ENCODE measurements at places on chromosomes 13 and 19.

DNA sequence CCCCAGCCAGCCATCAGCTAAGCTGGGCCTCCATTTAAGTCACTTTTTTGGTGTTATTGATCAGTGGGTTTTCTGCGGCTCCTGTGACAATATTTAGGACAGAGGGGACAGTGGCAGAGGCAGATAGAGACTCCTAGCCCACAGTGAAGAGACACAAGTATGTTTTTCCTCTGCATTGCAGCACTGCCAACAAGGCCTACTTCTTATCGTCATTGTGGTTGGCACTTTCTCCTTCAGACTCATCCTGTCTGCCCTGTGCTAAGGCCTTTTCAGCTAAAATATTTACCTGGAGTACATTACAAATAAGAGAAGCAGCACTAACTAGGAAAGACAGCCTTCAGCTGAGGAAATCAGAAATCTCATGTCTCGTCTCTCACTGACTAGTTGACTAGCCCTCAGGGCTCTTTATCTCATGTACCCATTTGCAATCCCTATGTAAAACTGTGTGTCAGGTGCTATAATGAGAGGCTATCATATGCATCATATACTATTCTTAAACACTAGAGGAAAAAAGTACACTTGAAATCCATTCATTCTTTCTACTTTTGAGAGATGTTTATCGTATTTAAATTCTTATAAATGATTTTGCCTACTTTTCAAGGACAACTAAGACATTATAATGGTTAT is 62.2 kb downstream of the ZAR1L start:
- DNase-seq: no peak

- no peak for DNase-seq
These were observed 56.5 kb downstream of the KCTD12 start for GRCh38 chr13:76829572-76830327.

DNA sequence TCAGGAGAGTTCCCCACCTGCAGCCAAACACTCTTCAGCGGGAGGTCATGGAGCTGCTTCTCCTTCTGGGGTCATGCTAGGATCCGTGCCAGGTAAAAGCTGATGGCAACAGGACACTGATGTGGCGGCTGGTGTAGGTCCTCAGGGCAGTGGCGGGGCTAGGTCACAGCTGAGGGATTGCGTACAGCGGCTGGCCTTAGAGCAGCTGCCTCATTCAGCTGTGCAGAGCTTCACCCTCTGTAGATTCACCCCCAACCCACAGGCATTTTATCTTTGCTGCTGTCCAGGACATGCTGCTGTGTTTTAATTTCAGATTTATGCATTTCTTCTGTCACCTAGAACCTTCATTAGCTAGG is 2.3 kb downstream of the MCF2L start:
- no peak for DNase-seq

DNA sequence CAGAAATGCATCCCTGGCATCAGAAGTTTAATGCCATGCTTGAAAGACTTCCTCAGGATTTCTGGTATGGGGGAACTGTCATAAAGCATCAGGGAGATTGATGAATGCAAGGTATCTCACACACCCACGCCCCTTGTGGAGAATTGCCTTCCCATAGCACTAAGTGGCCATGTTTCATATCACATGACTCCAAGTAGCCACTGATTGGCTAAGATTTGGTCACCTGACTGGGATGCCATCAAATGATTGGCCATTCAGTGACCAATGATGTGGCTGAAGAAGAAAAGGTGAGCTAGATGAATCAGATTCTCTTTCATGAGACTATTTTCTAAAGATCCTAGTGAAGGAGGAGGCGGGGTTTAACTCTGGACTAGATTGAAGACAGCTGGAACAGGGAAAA is 7.3 kb downstream of the KLK8 start:
- DNase-seq: no peak

DNA sequence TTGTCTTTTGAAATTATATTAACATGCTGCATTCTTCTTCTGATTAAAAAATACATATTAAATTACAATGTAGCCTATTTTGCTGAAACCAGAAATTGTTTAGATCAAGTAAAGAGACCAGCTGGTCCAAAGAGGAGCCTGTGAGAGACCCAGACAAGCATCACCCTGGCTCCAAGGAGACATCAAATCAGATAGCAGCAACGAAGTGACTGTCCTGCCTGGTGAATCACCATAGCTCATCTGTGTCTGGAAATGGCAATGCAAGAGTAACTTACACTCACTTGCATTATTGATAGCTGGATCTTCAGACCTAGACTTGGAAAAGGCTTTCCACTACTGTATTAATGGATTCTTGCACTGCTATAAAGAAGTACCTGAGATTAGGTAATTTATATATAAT is 169.1 kb downstream of the KCTD12 start:
- DNase-seq: no peak

- no peak for DNase-seq
These were observed 53.0 kb upstream of the URAD start for GRCh38 chr13:28041501-28041900.

- peak; percentile 74 for DNase-seq
These were observed 29.7 kb downstream of the NAXD start for GRCh38 chr13:110644892-110645521.

- no peak for DNase-seq
These were observed 508.4 kb upstream of the MIR17HG start for GRCh38 chr13:90839061-90839460.

DNA sequence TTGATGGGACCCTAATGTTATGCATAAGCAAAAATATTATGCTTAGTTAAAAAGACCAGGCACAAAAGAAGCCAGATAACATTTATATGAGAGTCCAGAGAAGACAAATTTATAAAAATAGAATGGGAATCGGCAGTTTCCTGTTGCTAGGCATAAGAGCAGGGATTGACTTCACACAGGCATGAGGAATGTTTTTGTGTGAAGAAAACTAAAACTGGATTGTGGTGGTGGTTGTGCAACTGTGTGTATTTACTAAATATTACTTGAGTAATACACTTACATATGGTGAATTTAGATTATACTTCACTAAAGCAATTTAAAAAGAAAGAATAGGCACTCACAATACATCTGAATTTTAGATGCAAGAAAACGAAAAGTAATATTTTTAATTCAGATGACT is 108.3 kb downstream of the SLITRK1 start:
- DNase-seq: no peak

DNA sequence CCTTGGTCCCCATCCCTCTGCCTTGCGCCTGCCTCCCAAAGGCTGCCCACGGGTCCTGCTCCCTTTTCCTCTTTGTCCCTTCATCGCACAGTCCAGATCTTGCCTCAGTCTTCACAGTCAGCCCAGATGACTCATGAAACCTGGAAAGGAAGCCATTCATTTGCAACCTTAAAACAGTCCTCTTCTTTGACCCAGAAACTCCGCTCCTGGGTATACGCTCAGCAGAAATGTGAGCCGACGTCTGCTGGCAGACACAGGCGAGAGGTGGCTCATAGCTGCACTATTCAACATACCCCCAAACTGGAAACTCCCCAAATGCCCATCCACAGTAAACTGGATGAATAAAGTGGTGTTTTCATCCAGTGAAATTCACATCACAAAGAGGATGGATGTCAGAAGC is 13.6 kb upstream of the PEPD start:
- no peak for DNase-seq

- DNase-seq: no peak
These were observed 18.7 kb downstream of the GPR180 start for GRCh38 chr13:94620286-94620896.

DNA sequence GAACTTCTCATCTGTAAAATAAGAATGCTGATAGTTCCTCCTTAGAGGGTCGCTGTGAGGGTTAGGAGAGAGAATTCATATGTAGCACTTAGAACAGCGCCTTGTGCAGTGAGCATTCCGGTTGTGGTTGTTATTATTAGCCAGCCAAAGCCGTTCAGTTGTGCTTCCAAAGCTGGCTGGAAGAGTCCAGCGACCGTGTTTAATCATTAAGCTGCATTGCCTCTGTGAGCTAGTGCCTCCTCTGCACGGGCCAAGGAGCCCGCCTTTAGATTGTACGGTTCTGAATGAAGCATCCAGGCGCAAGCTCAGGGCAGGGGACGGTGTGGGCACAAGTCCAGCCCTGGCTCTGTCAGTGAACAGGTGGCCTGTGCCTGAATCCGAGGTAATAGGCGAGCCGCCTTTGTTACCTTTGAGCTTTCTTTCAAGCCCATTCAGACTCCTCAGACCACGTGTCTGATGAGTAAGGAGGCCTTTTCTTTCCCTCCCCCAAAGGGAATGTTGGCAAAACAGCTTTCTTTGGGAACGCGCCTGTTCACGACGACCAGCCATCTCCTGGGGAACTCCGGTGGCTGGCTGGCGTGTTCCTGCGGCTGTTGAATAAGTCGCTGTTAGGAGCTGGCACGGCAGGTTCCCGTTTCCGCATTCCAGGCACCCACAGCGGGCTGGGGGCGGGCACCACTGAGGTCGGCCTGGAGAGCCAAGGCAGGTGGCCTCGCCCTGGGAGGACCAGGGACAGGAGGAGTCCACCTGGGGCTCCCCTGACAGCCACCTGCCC is 25.1 kb downstream of the SIPA1L3 start:
- DNase-seq: peak; percentile 24

All from CD4-positive, alpha-beta T cell treated with Interferon gamma for 1 hour (primary cell).